ENCODE measurements at places on chromosomes 3 and 15.
A peak's percentile ranks its signal among the peaks of the same experiment; 100 is the strongest.

DNA sequence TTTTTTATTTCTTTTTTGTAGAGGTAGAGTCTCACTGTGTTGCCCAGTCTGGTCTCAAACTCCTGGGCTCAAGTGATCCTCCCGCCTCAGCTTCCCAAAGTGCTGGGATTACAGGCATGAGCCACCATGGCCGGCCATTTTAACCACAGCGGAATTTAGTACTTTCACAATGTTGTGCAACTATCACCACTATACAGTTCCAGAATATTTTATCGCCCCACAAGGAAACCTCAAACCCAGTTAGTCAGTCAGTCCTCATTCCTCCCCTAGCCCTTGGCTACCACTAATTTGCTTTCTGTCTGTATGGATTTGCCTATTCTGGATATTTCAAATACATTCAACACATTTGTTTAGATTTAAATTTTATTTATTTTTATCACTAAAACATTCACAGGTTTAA is 15.5 kb upstream of the HOMER2 start:
- no peak for DNase-seq

GRCh38 chr15:73807865-73808264 is 54.7 kb upstream of the INSYN1 start:
- no peak for DNase-seq

DNA sequence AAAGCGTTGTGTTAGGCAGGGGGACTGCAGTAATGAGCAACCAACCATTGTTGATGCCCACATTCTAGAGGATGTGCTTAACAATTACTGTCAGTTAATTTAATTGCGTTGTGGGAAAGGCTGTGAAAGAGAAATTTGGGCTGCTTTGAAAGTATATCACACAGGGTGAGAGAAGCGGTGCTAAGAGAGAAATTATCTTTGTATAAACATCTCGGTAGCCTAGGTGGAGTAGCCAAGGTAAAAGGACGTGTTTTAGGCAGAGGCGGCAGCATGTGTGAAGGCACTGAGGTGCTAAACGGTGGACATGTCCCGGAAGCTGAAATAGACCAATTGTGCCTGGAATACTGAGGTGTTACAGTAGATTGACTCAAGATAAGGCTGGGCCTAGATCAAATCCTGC is 71.9 kb downstream of the UBE2E2 start:
- no peak for DNase-seq

- DNase-seq, result no peak
Measured at GRCh38 chr15:34804113-34804512, 8.8 kb upstream of the ACTC1 start.

- no peak for DNase-seq
Measured at GRCh38 chr15:96314963-96315362, 15.5 kb upstream of the NR2F2 start.

- DNase-seq, result no peak
Measured at GRCh38 chr3:62712746-62713145, 162.5 kb downstream of the CADPS start.

DNA sequence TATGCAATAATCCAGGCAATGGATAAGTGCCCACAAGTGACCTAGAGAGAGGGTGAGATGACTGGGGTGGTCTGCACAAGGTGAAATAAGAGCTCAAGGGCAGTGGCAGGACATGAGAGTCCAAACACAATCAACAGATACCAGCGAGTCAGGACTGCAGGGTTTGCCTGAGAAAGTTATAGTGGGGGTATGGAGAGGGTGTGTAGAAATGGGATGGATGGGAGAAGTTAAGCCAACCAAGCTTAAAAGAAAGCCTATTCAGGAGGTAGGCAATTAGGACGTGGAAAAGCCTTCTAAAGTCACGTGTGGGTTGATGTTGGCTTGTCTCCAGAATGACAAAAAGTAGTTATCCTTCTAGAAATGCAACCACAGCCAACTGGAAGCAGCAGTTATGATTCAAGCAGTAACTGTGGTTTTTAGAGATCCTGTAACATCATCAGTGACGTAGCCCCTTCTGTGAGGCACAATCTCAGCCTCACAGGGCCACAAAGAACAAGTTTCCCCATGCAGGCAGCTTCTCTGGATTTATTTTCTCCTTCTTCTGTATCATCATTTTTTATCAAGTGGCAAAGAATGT is 56.1 kb downstream of the FAM174B start:
- no peak for DNase-seq

- DNase-seq, result no peak
Measured at GRCh38 chr3:158789592-158789991, 12.3 kb upstream of the MFSD1 start.

GRCh38 chr15:101651554-101652097 is 555 bp downstream of the TM2D3 start:
- DNase-seq, result no peak

DNA sequence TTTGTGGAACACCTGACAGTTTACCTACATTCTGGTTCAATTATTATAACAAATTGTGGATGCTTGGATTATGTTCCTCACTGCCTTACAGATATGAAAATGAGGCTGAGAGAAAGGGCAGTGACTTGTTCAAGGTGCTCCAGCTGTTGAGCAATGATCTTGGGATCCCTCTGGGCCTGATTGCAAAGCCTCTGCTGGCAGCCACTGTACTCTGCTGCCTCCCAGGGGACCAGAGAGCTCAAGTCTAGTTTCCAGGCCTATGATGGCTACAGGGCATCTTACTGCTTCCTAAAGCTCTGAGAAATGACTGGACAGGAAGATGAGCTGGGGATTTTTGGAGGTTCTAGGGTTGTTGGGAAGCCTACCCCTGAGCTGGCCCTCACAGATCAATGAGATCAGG is 2.3 kb upstream of the SHC4 start:
- DNase-seq, result no peak

- no peak for DNase-seq
Measured at GRCh38 chr3:139640456-139640855, 37.3 kb downstream of the NMNAT3 start.

GRCh38 chr3:120451806-120452205 is 1.0 kb upstream of the FSTL1 start:
- DNase-seq, result no peak

- DNase-seq, result peak; percentile 26
Measured at GRCh38 chr3:98556164-98557130, 24.7 kb downstream of the GPR15 start.

GRCh38 chr15:50698101-50698500 is 11.5 kb upstream of the TRPM7 start:
- no peak for DNase-seq

GRCh38 chr3:182861348-182861747 is 68.0 kb downstream of the ATP11B start:
- no peak for DNase-seq

DNA sequence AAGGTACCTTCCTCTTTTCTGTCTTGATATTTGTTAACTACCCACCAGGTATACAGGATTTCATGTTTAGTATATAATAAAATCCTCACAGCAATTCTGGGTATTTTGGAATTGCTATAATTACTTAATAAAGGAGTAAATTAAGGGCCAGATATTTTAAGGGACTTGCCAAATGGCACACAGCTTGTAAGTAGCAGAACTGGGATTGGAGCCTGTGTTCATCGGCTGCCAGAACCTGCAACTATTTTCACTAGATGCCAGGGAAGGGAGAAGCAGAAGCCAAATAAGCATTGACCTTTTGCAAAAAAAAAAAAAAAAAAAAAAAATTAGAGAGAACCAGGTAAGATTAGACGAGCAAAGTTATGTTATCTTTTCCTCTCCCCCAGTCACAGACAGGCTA is 683.3 kb upstream of the CADM2 start:
- no peak for DNase-seq

GRCh38 chr15:61584410-61584809 is 355.3 kb upstream of the RORA start:
- no peak for DNase-seq

DNA sequence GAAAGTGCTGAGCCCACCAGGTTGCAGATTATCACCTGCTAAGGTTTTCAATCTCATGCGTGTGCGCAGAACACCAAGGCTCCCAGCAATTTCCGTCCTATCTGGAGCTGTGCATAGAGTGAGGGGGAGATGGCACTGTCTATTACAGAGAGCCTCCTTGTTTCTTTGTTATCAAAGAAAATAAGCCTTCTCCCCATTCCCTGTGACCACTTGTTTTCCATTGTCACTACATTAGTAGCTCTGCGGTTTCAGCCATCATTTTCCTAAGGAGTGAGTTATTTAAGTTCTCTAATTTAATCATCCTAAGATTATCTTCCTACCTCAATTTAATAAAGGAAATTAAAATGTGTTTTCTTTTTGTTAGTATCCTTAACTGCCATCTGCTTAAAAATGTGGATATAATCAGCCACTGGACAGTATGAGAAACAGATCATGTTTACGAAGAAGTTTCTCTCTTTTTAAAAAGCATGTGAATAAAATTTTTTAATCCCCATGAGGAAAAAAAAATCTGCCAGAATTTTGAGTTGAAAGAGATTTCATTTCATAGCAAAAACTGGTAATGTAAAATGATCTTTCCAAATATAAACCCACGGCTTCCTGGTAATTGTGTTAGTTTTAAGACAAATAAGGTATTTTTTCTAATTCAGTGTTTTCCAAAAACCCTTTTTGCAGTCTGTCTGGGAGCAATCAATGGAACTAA is 172.3 kb upstream of the UBE2E1 start:
- DNase-seq, result no peak

- no peak for DNase-seq
Measured at GRCh38 chr3:79032686-79033318, 735.0 kb downstream of the ROBO1 start.

DNA sequence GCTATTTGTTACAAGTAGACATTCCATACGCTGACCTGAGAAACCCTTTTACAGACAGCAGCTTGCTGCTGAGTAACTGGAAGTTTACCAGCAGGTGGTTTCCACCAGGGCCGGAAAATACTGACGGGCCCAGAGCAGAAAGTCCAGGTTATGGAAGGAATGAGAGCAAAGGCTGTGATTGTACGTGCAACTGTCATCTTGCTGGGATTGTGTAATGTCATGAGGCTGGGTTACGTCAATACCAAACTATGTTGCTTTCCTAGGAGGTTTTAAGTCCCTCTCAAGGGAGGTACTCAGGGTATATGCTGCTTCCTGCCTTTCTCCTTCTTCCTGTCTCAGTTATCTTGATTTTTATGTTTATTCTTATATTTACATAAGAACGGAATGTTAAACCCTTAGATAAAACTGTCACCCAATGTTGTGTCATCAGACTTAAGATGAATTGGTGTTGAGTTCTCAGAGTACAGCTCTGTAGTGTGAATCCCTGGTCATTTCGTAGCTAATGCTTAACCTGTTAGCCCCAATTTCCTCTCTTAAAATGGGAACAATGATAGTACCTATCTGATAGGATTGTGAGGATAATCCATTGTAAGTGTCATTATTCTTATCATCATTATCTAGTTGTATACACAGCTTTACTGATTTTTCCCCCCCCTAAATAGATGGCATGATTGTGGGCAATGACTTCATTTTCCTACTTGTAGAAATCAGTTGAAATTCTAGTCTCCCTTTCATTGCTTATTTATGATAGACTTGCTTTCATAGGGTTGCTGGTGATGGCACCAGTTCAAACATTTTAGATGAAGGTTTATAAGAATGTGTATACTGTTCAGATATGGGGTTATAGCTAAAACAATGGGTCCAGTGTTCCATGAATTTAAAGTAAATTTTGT is 101.4 kb downstream of the FNDC3B start:
- DNase-seq, result no peak

DNA sequence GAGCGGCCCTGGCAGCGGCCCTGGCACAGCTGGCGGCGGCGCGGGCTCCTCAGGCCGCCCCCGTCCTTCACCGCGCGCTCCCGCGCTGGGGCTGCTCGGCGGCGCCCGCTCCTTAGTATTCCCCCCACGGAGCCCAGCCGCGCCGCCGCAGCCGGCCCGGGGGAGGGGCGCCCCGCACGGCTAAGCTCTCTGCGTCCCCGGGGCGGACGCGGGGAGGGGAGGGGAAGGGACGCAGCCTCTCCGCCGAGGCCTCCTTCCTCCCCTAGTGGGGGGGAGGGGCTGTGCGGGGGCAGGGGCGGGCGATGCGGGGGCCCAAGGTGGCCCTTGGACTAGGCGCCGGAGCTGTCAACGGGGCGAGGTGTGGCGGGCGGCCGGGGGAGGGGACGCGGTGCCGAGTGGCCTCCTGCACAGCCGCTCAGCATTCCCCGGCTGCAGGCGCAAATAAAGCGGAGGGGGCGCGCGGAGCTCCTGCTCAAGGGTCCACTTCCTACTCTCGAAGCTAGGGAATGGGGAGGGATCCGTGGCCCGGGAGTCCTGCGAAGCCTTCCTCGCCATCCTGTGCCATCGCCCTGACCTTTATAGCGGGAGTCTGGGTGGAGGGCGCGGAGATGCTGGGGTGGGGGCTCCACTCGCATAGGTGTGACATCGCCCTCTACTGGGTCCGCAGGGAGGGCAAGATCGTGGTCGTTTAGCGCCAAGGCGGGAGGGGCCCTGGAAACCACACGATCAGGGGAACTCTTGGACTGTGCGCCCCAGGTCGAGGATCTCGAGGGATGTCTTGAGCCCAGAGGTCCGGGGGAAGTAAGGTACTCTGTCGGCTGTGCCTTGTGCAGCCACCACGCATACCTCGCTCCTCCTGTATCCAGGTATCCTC is 22.2 kb downstream of the EPHB3 start:
- no peak for DNase-seq

GRCh38 chr15:63442080-63442479 is 60.4 kb upstream of the CA12 start:
- DNase-seq, result no peak

DNA sequence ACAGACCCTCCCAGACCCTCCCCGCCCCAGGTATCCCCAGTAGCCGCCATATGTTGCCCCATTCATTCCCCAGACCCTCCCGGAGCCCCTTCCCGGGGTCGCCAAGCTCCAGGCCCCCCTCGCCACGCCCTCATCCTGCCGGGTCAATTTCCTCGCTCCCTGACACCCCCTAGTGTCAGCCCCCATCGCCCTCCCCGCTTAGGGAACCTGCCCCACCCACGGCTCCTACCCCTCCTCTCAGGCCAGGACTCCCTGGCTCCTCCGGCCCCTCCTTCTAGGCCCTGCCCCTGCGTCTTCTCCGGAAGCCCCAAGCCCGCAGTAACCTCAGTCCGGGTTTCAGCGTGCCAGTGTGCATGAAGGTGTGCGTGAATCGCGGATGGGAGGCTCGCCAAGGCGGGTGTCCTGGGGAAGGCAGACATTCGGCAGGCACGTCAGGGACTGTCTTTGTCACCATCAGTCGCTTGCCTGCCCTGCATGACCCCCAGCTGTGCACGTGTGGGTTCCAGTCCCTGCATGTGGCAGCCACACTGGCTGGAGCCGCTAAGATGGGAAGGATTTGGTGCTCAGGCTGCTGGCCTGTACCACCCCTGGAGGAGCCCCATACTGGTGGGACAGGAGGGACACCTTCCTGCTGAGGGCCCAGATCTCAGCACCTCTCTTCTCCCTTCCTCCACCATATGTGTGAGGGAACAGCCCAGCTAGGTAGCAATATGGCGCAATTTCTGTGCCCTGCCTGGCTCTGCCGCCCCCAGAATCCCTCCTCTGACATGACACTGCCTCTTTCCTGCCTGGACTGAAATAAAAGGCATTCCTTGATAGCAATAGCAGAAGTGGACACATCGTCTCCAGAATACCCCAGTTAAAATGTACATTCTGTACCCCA is 693 bp downstream of the DISP2 start:
- DNase-seq, result peak; percentile 16

- DNase-seq, result no peak
Measured at GRCh38 chr3:111676211-111677006, 81.3 kb upstream of the ZBED2 start.

GRCh38 chr15:58441376-58442070 is 9.7 kb downstream of the LIPC start:
- no peak for DNase-seq

- DNase-seq, result no peak
Measured at GRCh38 chr3:41250825-41251224, 51.5 kb downstream of the CTNNB1 start.

- DNase-seq, result no peak
Measured at GRCh38 chr15:91135201-91136130, 35.4 kb downstream of the SV2B start.

Measured in stimulated activated CD8-positive, alpha-beta memory T cell treated with anti-CD3 and anti-CD28 coated beads, Interleukin-2, amount 100 ng/mL, for 1 hour (primary cell).